ENCODE measurements at places on chromosomes 1 and 21.

DNA sequence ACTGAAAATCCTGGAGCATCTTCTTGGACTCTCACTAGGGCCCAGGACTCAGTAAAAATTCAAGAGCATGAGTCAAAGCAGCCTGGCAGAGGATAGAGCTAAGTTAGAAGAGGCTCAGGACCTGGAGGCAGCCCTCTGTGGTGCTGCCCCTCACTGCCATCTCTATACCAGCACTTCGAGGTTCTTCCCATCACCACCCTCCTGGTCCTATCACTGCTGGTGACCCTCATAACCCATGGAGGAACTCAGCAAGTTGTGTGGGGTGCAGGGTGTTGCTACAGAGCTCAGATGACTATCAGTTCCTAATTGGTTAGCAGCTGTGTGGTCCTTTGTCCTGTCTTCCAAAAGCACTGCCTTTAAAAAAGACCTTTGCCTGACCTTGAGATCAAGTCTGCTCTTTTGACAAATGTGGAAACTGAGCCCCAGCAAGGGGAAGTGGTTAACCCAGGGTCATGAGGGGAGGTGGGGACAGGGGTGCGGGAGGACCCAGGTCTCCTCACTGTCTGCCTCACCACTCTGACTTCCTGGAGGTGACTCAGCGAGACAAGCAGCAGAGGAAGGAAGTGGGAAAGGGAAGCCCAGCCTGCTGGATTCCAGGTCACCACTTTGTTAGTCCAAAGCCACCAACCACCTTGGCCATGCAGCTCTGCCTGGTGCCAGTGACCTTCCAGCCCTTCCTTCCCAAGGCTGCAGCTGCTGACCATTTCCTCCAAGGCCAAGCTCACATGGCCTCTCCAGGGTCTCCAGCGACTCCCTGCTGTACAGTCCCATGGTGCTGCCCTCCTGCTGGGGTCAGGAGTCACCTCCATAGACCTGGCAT lies 199.4 kb upstream of the EDN2 start:
- no peak for DNase-seq

GRCh38 chr1:226990133-226990716 lies 50.1 kb downstream of the COQ8A start:
- DNase-seq = no peak

GRCh38 chr1:21534674-21535378 lies 25.6 kb downstream of the ALPL start:
- no peak for DNase-seq

DNA sequence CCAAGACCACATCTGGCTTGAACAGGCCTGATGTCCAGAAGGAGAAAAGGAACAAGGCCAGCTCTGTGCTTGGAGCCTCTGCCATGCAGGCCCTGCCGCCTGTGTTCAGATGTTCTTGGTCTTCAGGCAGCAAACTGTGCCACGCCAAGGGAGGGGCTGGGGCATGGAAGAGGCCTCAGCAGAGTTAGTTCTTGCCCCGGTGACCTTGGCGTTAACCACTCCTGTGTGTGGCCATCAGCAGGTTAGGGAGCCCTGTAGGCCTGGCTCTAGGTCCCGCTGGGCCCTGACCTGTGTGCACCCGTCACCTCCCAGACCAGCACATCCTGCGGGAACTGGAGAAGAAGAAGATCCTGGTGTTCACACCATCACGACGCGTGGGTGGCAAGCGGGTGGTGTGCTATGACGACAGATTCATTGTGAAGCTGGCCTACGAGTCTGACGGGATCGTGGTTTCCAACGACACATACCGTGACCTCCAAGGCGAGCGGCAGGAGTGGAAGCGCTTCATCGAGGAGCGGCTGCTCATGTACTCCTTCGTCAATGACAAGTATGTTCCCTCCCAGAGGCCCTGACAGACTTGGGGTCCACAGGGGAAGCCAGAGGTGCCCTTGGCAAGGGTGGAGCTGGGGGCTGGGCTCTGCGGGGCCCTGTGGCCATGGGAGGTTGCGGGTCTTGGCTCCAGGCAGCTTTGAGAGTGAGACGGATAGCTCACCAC lies 7.1 kb downstream of the ZC3H12A start:
- DNase-seq = no peak

GRCh38 chr1:27296773-27297291 lies 25.1 kb upstream of the TMEM222 start:
- DNase-seq = peak; percentile 46

GRCh38 chr1:75129660-75129982 lies 4.6 kb upstream of the LHX8 start:
- DNase-seq = no peak

- DNase-seq = no peak
Measured at GRCh38 chr1:34851431-34852105, 8.0 kb downstream of the SMIM12 start.

- no peak for DNase-seq
Measured at GRCh38 chr1:184223216-184223615, 163.6 kb upstream of the C1orf21 start.

DNA sequence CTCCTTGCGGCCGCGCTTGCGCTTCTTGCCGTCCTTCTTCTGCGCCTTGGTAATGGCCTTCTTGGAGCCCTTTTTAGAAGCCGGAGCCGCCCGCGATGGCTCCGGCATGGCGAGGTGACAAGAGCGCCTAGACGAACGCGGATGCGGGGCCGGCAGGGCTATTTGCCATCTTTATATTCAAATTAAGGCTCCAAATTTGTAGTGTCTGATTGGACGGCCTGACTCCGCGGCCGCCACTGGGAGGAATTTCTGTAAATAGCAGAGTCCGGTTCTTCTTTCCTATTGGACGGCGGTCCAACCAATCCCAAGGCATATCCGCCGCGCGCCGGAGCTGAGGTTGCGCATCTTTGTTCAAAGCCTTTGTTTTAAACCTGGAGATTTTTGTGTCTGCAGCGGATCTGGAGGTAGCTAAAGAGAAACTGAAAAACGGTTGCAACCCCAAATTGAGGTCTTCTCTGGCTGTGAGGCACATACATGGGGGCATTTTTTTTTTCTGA lies 22.6 kb upstream of the RNF187 start:
- DNase-seq = peak; percentile 93

- no peak for DNase-seq
Measured at GRCh38 chr1:228740543-228741317, 5.5 kb downstream of the RHOU start.

DNA sequence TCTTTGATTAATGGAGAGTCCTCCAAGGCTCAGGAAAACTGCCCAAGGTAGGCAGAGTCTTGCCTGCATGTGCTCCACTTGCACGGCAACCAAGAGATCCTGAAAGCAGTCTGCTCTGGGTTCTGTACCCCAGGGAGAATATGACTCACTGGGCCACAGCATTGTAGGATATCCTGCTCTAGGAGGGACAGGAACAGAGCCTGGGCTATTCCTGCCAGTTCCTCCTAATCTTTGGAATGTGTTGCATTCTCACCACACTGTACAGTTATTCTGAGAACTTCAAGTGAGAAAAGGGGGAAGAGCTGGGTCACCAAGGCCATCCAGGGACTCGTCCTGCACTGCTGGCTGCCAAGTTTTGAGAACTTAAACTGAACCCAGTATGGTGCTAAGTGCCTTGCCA lies 278.5 kb downstream of the MATN1 start:
- no peak for DNase-seq

DNA sequence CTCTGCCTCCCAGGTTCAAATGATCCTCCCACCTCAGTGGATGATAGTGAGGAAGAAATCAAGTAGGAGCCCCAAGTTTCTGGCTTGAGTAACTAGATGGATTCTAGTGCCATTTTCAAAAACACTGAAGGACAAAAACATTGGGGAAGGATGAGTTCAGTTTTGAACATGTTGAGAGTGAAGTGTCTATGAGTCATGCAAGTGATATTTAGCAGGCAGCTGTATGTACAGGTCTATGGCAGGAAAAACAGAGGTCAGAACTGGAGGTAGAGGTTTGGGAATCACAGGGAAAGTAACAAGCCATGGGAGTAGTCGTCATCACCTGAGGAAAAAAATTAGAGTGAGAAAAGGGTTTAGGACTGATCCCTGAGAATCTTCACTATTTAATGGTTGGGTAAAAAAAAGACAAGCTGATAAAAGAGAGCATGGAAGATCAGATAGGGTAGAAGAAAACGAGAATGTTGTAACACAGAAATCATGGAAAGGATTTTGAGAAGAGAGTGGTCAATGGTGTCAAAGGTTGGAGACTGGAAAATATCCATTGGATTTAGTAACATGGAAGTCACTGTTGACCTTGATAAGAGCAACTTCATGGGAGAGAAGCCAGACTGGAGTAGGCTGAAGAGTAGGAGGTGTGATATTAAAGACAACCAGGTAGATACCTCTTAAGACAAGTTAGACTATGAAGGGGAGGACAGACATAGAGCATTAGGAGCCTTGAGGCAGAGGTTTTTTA lies 53.1 kb downstream of the DIPK1A start:
- no peak for DNase-seq

- no peak for DNase-seq
Measured at GRCh38 chr1:101652484-101652883, 344.2 kb downstream of the OLFM3 start.

DNA sequence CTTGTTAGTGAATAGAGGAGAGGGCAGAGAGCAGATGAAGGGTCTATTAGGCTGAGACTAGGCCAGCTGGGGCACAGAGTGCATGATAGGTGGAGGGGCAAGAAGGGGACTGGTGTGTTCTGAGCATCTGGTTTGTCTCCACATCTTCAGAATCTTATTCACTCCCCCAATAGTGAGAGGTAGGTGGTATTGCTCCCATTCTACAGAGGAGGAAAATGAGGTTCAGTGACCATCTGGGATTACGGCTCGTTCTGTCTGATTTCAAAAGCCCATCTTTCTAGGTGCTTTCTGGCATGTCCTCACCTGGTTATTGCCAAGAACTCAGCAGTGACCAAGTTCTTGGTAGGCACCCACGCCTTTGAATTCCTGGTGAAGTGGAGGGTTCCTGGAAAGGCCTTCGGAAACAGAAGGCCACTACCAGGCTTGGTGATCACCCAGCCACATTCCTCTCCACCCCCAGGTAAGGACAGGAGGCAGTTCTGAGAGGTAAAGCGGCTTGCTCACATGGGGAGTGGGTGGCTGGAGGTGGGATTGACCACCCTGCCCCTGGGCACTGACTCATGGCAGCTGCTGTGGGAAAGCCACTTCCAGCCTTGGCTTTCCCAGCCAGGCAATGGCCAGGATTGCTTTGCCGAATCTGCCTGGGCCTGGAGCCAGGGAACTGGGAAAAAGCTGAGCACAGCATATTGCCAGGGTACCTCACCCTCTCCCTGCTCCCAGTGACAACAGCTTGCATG lies 18.8 kb upstream of the CITED4 start:
- DNase-seq = no peak

DNA sequence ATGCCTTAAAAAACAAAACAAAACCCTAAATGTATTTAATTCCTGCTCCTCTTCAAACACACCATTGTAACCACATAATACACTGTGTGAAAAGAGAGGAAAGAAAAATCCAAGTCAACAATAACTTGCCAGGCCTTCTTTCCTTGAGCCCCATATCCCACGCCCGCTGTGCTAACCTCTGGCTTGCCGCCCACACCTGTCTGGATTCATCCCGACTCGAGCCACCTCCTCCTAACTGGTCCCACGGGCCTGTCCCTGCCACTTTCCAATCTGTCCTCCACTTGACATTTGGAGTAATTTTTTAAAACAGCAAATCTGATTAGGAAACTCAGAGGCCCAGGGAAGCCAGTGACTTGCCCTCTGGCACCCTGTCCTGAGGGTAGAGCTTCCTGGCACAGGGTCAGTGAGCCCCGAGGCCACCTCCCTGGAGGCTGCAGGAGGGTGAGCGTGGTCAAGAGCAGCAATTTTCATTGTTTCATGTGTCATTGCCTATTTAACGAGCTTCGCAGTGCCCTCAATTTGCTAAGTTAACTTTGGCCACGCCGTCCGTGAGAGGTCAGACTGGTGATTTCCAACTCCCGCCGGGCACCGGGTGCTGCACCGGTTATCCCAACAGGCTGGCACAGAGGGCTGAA lies 54.1 kb downstream of the B3GALT5 start:
- DNase-seq = no peak

DNA sequence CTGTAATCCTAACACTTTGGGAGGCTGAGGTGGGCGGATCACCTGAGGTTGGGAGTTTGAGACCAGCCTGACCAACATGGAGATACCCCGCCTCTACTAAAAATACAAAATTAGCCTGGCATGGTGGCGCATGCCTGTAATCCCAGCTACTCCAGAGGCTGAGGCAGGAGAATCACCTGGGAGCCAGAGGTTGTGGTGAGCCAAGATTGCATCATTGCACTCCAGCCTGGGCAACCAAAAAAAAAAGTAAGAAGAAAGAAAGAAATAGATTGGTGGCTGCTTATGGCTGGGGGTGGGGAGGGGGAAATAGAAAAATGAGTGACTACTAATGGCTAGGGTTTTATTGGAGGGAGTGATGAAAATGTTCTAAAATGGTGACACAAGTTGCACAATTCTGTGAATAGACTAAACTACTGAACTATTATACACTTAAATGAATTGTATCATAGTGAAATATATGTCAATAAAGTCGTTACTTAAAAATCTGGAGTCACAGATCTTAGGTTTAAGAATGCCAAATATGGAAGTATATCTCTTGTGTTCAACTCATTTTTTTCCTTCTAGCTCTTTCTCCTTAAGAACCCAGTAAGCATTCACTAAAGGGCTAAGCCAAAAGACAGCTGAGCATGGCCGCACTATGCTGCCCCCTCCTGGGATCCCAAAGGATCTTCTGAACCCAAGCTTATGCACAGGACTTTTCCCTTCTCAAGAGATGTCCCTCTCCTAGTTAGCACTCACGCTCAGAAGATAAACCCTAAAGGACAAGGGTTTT lies 3.2 kb upstream of the NPL start:
- DNase-seq = no peak

DNA sequence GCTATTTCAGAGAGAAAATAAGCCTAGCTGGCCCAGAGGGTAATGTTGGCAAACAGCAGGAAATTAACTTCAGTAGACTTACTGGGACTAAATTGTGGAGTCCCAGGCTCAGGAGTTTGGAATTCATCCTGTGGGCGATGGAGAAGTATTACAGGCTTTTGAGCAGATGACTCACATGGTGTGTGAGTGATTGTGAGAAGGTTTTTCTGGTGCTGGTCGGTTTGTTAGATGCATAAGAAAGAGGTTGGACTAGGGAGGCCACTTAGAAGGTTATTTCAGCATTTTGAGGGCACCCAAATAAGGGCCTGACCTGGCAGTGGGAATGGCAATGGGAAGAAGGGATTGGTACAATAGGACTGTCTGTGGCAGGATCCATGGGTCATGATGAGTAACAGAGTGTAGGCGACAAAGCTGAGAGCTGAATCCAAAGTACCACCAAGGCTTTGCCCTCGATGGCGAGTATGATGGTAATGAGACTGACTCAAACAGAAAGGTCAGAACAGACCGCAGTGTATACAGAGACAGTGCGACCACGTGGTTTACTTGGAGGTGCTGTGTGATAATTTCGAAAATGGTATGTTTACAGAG lies 69.2 kb upstream of the KIF26B start:
- DNase-seq = no peak

DNA sequence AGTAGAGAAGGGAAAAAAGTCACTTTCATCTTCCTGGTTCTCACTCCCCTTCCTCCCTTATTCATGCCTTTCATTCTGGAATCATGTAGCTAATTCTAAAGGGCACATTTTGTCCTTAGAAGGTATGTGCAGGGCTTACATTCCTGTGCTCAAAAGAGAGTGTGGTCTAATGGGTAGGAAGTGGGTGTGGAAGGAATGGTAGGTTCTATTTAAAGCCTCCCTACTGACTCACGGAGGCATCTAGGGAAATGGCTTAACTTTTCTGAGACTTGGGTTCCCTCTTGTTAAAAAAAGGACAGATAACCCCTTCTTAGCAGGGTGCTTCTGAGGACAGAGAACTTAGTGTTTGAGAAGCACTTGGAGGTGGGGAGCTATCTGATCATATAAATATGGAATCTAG lies 249.3 kb upstream of the DUSP10 start:
- DNase-seq = no peak
